ENCODE measurements at places on chromosomes 1 and 21.

DNA sequence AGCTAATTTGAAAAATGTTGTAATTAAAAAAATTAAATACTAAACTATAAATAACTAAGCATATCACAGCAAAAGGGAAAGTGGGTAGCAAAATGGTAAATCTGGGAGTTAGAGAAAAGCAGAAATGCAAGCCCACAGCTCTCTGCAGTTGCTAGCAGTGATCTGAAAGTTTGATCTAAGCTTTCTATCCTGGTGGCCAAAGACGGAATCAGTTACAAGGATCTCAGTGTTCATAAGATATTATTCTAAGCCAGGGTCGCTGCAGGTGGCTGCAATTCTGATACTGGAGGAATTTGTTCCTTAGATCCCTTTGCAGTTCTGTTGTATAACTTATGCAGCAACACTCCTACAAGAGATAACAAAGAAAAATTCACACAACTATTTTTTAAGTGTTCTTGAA, 363.7 kb downstream of the SETD4 start:
- no peak for DNase-seq

DNA sequence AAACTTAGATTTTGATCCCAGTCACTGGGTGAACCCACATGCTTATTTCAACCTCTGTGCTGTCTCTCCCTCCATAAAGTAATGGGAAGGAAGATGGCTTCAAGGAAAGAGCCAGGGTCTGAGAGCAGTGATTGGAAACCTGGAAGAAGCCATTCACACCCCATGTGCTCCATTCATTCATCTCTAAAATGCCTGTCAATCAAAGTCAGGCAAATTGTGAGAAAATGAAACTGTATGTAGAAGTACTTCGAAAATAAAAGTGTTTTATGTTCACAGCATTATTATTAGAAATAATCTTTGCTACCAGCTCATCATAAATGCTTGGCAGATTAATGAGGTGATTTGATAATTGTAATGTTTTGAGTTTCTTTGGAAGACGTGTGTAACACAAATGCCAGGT, 61.0 kb downstream of the ACP6 start:
- DNase-seq: no peak

- DNase-seq: no peak
Observed at GRCh38 chr1:29736582-29737188, 500.4 kb downstream of the PTPRU start.

DNA sequence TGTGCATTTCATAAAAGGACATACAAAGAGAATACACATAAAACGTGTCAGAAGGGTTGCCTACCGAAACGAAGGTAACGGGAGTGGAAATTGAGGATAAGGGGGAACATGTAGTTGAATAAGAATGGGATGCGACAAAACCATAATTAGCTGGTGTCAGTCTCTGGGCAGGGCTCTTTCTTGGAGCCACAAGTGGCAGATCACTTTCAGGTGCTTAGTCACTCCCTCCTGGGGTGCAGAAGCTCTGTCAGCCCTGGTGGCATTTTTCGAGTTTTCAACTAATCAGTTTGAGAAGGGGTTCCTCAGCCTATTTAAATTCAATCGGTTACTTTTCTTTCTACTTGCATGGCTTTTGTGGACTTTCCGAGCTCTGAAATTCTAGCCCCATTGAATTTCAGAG, 133.9 kb upstream of the IGSF21 start:
- DNase-seq: no peak

- no peak for DNase-seq
Observed at GRCh38 chr1:9296850-9297249, 4.2 kb downstream of the SPSB1 start.

GRCh38 chr1:244216836-244217235, 165.8 kb downstream of the ZBTB18 start:
- no peak for DNase-seq

DNA sequence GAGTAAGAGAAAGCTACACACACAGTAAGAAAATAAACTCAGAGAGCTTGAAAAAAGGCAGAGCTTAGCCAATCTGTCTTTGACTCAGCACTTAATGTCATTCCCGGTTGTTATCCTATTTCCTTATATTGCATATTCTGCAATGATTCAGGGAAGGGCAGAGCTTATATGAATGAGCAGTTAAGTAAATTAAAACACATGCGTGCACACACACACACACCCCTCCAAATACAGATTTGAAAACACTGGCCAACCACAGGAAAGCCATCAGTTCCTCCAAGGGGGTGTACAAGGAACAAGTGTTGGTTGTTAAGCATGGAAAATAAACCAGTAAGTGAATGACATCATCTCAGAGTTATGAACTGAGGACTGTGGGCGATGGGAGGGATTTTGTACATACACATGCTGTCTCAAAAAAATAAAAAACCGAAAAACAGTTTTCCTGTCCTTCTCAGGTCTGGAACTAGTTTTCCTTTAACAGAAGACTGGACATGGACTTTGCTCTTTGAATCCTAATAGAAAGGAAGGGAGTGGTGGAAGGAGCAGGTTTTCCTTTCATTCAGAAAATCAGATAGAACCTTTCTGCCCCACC, 1.0 kb downstream of the IQGAP3 start:
- no peak for DNase-seq

- no peak for DNase-seq
Observed at GRCh38 chr1:182484531-182485257, 34.7 kb downstream of the RGSL1 start.

DNA sequence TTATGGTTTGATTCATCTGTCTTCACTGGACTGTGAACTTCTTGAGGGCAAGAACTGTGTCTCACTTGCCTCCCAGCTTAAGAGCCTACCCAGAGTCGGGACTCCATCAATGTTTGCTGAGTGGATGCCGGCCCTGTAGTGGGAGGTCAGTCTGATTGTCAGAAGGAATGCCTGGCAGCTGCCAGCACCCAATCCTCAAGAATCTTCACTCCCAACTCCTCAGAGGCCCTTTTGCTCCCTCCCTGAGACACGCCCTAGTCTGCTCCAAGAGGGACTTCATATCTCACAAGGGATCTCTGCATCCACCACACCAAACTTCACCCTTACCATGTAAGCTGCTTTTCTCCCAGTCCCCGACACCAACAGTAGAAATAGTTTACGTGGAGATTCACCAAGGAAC, 15.2 kb upstream of the KDM4A start:
- no peak for DNase-seq

GRCh38 chr1:71738910-71739309, 543.4 kb downstream of the NEGR1 start:
- DNase-seq: no peak
